AG04450 (cell line): ENCODE measurements at places on chromosomes 12 and 14.

- no peak for DNase-seq
These were observed 20.1 kb upstream of the KRT86 start for GRCh38 chr12:52254180-52254964.

GRCh38 chr12:87165733-87166375 is 863.3 kb downstream of the C12orf50 start:
- DNase-seq = no peak

DNA sequence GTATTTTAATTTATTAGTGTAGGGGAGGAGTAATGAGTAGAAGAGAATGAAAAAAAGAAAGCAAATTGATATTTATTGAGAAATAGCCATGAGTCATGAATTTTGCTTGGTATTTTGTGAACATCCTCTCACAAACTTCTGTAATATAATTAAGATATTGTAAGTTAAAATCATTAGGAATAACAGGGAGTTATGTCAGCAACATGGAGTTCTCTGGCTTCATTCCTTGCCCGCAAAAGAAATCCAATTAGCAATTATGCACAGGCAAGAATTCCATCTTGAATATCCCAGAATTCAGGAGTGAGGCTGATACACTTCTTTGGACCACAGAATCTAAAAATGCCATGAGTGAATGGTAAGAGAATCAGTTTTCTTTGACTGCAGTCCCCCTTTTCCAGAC is 94.3 kb upstream of the PTHLH start:
- DNase-seq = no peak

GRCh38 chr12:89618113-89618862 is 90.3 kb downstream of the ATP2B1 start:
- no peak for DNase-seq

GRCh38 chr14:30389134-30389876 is 169.7 kb upstream of the G2E3 start:
- no peak for DNase-seq
